Natural killer cell treated with Interleukin-12 subunit alpha and Interleukin-12 subunit beta and Interleukin-15 and Interleukin-18, amount 100 ng/mL, for 72 hours (primary cell): ENCODE measurements at places on chromosomes 1 and 21.
A peak's percentile ranks its signal among the peaks of the same experiment; 100 is the strongest.

DNA sequence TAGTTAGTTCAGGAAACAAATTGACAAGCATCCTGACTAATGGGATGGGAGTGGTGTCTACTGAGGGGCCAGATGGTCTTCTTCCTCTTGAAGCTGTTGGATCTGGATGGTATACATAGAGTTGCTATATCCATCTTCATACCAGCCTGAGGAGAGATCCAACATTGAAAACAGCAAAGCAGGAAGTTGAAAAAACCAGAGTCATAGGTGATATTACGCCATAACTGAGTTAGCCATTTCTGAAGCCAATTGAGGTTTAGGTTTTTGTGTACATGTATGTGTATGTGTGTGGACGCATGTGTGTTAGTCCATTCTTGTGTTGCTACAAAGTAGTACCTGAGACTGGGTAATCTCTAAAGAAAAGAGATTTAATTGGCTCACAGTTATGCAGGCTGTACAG lies 2.3 kb upstream of the TSPAN2 start:
- H3K36me3 ChIP-seq, result no peaks in the 10 kb centered on the region
- peak overlapping the region; percentile 79 for H3K27ac ChIP-seq
- no peaks in the 10 kb centered on the region for H3K27me3 ChIP-seq
- no peak for DNase-seq

GRCh38 chr1:106223213-106223612 lies 833.3 kb upstream of the PRMT6 start:
- no peak for DNase-seq
- H3K36me3 ChIP-seq, result no peaks in the 10 kb centered on the region
- no peaks in the 10 kb centered on the region for H3K27me3 ChIP-seq
- no peak overlapping the region for H3K4me3 ChIP-seq

DNA sequence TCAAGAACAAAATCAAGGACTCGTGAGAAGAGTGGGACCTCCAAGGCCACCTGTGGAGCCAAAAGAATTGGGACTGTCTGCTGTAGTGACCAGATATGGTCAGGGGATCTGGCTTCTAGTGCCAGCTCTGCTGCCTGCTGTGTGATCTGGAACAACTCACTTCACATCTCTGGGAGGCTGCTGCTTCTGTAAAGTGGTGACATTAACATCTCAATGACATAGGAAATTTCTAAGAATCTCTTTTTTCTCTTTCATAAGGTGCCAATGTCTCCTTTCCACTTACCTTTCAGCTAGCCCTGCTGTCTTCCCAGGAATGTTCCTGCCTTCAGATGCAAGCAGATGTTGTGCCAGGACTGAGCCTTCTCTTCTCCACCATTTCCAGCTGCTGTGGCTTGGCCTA lies 5.0 kb upstream of the SRSF4 start:
- no peak overlapping the region for H3K4me3 ChIP-seq
- H3K36me3 ChIP-seq, result no peaks in the 10 kb centered on the region
- H3K4me1 ChIP-seq, result peaks cover 15% of the 10 kb centered on the region
- H3K27ac ChIP-seq, result no peak overlapping the region
- DNase-seq, result no peak
- no peaks in the 10 kb centered on the region for H3K27me3 ChIP-seq

DNA sequence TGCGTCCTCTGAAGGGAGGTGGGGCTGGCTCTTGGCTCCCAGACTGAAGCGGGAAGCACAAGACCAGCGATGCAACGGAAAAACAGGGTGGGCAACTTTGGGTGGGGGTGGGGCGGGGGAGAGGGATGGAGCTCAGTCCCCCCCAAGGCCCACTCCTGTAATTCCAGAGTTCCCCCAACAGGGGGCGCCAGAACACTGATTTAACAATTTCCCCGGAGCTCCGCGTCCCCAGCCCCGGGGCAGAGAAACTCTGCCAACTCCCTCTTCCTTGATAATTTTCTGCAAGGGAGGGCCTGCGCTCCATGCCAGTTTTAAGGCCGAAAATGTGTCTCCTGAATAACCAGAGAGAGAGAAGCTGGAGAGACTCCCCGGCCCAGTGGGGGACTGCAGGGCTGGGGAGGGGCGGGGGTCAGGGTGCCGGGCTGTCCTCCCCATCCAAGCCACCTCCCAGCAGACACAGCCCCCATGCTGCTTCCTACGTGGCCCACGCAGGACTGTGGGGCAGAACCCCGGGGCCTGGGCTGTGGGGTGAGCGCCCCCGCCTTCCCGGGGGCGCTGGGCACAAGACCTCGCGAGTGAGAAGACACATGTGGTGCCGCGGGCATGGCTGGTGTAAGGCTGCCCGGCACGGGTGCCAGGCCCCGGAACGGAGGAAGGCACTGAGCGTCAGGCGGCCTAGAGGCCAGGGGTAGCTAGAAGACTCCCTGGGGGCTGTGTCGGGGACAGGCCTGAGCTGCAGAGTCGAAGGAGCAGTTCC lies 51.4 kb downstream of the KIF21B start:
- H3K27me3 ChIP-seq, result no peaks in the 10 kb centered on the region
- DNase-seq, result no peak
- H3K27ac ChIP-seq, result no peak overlapping the region
- no peak overlapping the region for H3K4me3 ChIP-seq
- H3K36me3 ChIP-seq, result no peaks in the 10 kb centered on the region
- peaks cover 15% of the 10 kb centered on the region for H3K4me1 ChIP-seq

GRCh38 chr1:67830928-67831830 lies 2.1 kb downstream of the GNG12 start:
- peaks cover 17% of the 10 kb centered on the region for H3K4me1 ChIP-seq
- peaks cover 44% of the 10 kb centered on the region for H3K27me3 ChIP-seq
- peak overlapping the region; percentile 71 for H3K4me3 ChIP-seq
- no peak overlapping the region for H3K27ac ChIP-seq

DNA sequence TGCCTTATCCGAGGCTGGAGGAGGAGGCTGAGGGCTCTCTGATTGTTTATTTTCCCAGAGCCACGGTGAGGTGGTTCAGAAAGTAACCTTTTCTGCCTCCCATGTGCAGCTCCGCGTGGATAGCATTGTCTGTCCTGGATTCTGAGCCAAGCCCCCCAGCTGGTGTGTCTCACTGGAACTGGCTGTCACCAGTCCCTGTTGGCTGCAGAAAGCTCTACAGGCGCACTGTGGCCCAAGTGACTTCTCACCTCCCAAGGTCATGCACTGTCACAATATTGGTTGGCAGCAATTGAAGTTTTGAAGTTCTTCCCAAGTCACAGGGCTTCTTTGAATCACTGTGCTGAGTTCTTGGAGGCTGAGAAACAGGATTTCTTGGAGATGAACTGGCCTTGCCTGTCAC lies 8.2 kb downstream of the BMP8A start:
- no peak overlapping the region for H3K4me3 ChIP-seq
- no peak overlapping the region for H3K27ac ChIP-seq
- no peaks in the 10 kb centered on the region for H3K36me3 ChIP-seq
- H3K4me1 ChIP-seq, result no peaks in the 10 kb centered on the region
- H3K27me3 ChIP-seq, result peaks cover 10% of the 10 kb centered on the region

DNA sequence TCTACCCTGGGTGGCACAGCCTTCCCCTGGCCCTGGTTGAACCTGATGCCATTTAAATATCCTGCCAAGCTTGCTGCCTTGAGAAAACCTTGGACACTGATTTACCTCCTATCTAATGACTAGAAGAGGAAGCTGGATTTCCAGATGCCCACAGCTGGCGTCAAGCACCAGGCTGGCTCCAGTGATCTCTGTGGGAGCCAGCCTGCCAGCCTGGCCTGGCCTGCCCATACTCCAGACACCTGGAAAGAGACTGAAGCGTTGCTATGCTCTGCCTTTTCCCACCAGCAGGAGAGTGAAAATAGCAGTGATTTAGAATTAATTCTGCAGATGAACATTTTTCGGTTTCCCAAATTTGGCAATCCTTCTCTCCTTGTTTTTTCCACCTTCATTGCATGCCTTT lies 11.5 kb upstream of the EIF4G3 start:
- no peaks in the 10 kb centered on the region for H3K27me3 ChIP-seq
- no peaks in the 10 kb centered on the region for H3K36me3 ChIP-seq
- peaks cover 24% of the 10 kb centered on the region for H3K4me1 ChIP-seq
- no peak overlapping the region for H3K4me3 ChIP-seq
- peak overlapping the region; percentile 59 for H3K27ac ChIP-seq

DNA sequence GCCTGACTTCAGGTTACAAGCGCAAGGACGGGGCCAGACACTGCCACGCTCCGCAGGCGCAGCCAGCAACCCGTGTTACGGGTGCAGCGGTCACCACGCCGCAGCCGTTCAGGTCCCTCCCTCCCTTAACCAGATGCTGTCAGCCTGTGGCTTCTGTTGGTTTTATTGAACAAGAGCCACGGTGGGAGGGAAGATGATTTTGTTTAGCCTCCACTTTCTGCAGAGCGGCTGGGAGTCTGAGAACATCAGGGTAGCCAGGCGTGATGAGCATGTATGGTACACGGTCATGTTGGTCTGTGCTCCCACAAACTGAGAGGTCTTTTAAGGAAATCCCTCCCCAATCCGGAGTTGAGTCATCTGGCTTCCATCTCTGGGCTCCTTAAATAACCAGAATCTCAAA lies 18.5 kb upstream of the ADARB1 start:
- no peak overlapping the region for H3K4me3 ChIP-seq
- H3K4me1 ChIP-seq, result no peaks in the 10 kb centered on the region
- H3K36me3 ChIP-seq, result no peaks in the 10 kb centered on the region
- DNase-seq, result no peak
- H3K27ac ChIP-seq, result no peak overlapping the region

DNA sequence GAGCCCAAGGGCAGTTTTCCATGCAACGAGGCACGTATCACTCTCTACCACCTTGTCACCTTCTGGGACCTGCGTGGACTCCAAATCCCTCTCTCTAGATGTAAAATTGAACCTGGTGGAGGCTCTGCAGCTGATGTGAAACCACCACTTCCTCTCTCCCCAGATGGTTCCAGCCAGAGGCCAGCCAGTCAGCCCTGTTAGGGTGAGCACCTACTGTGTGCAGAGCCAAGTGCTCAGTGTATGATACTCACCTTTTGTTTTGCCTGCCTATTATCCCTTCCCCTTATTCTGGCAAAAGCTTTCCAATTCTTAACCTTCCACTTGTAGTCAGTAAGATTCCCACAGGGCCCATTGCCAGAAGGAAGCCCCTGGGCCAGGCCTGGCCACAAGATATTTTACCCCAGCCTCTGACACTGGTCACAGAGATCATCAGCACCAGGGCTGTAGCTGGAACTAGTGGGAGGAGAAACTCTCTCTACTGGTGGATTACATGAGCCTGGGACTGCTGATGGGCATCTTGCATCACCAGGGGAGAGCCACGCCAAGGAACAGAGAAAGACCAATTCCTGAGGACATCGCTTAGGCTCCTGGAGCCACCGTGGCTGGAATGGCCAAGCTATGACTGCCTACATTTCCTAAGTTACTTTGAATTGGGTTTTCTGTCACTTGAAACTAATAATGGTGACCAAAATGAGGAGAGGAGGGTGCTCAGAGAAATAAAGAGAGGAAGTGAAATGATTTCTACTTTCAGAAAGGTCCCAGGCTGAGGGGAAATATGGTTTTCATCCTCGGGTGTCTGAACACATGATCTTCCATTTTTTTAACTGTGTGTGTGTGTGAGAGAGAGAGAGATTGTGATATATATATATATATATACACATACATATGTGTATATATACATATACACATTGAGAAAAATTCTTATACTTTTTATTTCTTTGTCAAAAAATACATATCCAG lies 26.6 kb upstream of the RD3 start:
- H3K27me3 ChIP-seq, result peaks cover 4% of the 10 kb centered on the region
- peaks cover 13% of the 10 kb centered on the region for H3K4me1 ChIP-seq
- no peak for DNase-seq
- no peaks in the 10 kb centered on the region for H3K36me3 ChIP-seq
- no peak overlapping the region for H3K27ac ChIP-seq

- peaks cover 21% of the 10 kb centered on the region for H3K27me3 ChIP-seq
- no peak overlapping the region for H3K4me3 ChIP-seq
- no peak overlapping the region for H3K27ac ChIP-seq
- no peaks in the 10 kb centered on the region for H3K36me3 ChIP-seq
- peak; percentile 28 for DNase-seq
Measured at GRCh38 chr21:34704119-34704518, 35.3 kb downstream of the CLIC6 start.

DNA sequence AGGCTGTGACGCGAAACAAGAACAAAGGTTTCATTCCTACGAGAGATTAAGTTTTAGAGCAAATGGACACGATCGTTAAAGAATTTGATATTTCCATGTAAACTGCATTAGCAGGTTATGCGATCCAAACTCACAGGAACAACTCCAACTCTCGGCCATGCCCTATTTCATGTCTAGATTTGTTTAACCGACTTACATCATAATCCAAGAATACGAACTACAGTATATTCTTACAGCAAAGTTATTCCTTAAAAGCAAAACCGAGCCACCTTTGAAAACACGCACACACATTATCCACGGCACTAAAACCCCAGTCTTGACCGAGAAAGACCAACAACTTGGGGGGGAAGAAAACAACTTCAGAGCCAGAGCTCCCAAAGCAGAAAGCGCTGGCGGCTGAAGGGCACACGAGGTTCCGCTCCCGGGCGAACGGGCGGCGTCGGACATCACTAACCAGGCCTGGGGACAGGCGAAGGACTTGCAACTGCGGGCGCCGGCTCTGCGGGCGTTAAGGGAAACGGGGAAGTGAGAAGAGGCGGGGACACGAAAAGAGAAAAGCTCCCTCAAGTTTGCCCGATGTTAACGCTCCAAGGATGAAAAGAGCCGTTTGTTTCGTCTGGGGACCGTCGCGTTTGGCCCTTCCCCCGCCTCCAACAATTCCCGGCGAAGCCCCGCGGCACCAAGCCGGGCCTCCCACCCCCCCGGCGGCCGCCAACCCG lies 690 bp downstream of the B3GALNT2 start:
- no peaks in the 10 kb centered on the region for H3K36me3 ChIP-seq
- H3K4me3 ChIP-seq, result peak overlapping the region; percentile 94
- peak overlapping the region; percentile 91 for H3K27ac ChIP-seq
- H3K4me1 ChIP-seq, result peaks cover 20% of the 10 kb centered on the region
- peak; percentile 68 for DNase-seq
- H3K27me3 ChIP-seq, result no peaks in the 10 kb centered on the region

DNA sequence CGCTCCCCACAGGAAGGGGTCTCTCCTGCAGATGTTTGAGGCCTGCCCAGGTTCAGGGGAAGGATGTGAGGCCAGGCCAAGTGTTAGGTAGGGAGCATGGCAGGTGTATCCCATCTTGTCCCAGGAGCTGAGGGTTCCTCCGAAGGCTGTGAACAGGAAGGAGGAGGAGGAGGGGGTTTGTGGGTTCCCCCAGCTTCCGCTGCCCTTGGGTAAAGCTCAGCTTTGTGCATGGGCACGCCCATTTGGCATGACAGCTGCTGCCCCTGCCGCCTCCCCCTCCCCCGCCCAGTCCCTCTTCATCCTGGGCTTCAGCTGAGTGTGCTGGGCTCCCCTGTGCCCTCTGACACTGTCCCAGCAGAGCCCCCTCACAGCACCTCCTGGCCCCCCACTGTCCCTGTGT lies 25.5 kb downstream of the TNFRSF8 start:
- DNase-seq, result peak; percentile 82
- no peaks in the 10 kb centered on the region for H3K27me3 ChIP-seq
- peaks cover 54% of the 10 kb centered on the region for H3K4me1 ChIP-seq
- peak overlapping the region; percentile 81 for H3K4me3 ChIP-seq
- H3K27ac ChIP-seq, result peak overlapping the region; percentile 99
